Renal pelvis (tissue), 12 donors: ENCODE measurements at places on chromosomes 7 and 10. TPM values are rescaled to one million over a fixed set of nuclear protein-coding genes. Genes with fewer than 3 reads are reported as not detected.

The WIPF3 gene
- 4.8 TPM for polyA plus RNA-seq

GRCh38 chr7:76016191-76016947 is 22.0 kb upstream of the TMEM120A start:
- no peak for DNase-seq

- no peak for DNase-seq
These were observed 211.2 kb downstream of the ARL4A start for GRCh38 chr7:12898620-12899019.

DNA sequence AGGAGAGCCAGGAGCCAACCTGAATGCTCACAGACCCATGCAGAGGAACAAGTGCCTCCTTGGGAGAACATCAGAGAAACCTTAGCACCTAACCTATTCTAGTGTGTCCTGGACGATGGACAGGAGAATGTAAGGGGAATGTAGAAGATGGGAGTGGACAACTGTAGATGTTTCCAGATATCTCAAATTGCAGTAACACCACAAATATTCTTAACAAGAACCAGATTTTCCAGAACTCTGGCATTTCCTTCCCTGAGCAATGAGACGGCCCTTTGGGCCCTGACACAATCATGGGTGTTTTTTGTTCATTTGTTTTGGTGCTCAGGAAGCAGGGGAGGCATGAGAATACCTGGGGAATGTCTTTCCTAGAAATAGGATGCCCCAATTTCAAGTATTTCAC is 196.1 kb upstream of the PRSS1 start:
- no peak for DNase-seq

GRCh38 chr7:28135760-28136159 is 44.8 kb downstream of the JAZF1 start:
- no peak for DNase-seq

- no peak for DNase-seq
These were observed 952 bp downstream of the DIP2C start for GRCh38 chr10:688312-689120.
